ENCODE measurements at places on chromosomes 12 and 14.

GRCh38 chr12:75923964-75924666, 107.5 kb downstream of the PHLDA1 start:
- DNase-seq: no peak

DNA sequence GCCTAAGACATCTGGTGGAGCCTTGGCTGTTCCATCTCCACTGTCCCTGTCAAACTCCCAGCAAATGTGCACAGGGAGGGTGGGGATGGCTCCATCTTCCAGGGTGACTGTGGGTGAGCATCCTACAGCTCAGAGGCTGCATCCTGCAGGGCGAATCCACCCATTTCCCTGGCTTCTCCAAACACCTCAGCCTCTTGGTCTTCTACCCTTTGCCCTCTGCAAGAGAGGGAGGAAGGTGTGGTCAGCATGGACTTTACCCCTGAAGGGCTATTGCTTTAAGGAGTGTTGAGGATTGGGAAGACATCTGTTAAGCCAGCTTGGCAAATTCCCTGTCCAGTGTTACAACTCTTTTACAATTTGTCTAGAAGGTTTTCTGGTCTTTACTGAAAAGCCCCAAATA, 23.1 kb upstream of the DGLUCY start:
- DNase-seq: no peak

- no peak for DNase-seq
Measured at GRCh38 chr12:26017484-26018211, 59.2 kb downstream of the RASSF8 start.

DNA sequence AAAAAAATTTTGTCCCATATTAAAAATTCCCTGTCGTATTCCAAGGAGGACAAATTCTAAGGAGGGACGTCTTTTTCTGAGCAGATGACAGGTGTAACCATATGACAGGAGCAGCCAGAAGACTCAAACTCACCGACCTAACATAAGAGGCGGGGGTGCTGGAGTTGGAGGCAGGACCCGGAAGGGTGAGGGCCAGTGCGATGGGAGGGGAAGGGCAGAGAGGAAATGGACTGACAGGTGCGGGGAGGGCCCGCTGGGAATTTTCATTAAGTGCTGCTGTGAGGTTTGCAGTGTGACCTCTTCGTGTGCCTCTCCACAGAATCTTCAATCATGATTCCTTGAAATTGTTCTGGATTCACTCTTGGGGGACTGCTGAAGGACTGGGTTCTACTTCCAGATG, 189.4 kb downstream of the NTF3 start:
- no peak for DNase-seq

DNA sequence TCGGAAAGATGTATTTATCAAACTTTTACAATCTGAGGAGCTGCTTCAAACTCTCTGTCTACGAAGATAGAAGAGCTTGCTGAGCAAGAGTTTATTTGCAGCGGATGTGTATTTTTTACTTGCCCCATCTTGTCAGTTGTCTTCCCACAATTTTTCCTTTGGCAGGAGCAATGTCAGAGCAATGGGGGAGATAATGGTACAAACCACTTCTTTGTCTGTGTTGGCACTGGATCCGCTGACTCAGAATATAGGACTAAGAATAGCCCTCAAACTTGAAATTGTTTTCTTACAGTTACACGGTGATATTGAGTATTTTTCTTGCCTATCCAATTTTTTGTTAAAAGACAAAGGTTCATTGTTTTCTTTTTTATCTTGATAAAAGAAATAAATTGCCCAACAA, 27.6 kb downstream of the HELB start:
- DNase-seq: no peak

DNA sequence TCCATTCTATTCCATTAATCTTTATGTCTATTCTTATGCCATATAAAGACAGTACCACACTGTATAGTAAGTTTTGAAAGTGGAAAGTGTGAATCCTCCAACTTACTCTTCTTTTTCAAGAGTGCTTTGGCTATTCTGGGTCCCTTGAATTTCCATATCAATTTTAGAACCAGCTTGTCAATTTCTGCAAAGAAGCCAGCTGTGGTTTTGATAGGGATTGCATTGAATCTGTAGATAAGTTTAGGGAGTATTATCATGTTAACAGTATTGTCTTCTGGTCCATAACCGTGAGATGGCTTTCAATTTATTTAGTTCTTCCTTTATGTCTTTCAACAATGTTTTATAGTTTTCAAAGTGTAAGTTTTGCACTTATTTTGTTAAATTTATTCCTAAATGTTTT, 34.2 kb upstream of the GCH1 start:
- no peak for DNase-seq
